Midbrain (tissue), 1 donor: ENCODE measurements at places on chromosomes 5 and 9.

GRCh38 chr9:110579862-110580219 is 300 bp upstream of the SVEP1 start:
- DNase-seq, result peak; percentile 30

- DNase-seq, result no peak
Measured at GRCh38 chr5:139296862-139297326, 3.4 kb downstream of the MATR3 start.

- no peak for DNase-seq
Measured at GRCh38 chr5:72955143-72955767, 586 bp upstream of the FCHO2 start.

- no peak for DNase-seq
Measured at GRCh38 chr9:77949751-77950436, 81.7 kb downstream of the GNAQ start.

- no peak for DNase-seq
Measured at GRCh38 chr9:81083854-81084512, 605.4 kb downstream of the TLE1 start.

DNA sequence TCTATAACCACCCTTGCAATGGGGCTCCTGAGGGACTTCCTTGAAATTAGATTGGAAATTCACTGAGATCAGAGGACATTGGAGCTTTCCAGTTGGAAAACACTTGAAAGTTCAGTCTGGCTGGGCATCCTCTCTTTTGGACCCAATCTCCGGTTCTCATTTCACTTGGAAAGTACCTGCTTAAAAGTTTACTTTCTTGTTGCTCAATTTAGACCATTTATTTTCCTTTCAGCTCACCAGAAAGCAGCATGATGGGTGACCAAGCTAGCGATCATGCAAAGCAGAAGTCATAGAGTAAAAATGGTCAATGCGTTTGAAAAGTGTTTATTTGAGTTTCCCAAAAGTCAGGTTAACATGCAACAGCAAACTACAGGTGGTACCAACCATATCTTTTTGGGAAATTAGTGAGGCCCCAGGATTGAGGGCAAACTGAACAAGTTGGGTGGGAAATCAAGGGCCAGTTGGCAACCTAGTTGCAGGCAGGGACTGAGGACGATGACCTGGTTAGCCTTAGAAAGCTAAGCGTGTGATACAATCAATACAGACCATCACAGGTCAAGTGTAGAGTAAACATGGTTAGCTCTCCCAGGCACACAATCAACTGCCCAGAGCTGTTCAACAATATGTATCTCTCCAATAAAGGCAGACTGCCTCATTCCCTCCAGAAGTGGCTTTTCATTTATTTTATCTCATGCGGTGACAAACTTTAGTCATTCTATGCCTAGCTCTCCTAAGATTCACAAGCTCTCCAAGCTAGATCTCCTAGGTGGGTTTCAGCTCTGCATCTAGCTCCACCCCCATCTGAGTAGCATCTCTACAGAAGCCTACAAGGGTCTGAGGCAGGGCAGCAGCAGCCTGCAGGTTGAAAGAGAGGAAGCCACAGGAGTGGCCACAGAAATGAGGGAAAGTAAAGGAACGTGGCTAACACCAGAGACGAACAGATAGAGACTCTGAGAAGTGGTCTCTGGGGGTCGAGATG is 136.9 kb downstream of the UGCG start:
- DNase-seq, result no peak
